HL-60 (cell line): ENCODE measurements at places on chromosomes 16 and 17.

- no peak for DNase-seq
These were observed 35.7 kb downstream of the PECAM1 start for GRCh38 chr17:64354824-64355535.

- DNase-seq: no peak
These were observed 263.0 kb upstream of the CCL2 start for GRCh38 chr17:33992113-33992512.

- DNase-seq: no peak
These were observed 3.7 kb downstream of the PDIA2 start for GRCh38 chr16:286491-287297.

DNA sequence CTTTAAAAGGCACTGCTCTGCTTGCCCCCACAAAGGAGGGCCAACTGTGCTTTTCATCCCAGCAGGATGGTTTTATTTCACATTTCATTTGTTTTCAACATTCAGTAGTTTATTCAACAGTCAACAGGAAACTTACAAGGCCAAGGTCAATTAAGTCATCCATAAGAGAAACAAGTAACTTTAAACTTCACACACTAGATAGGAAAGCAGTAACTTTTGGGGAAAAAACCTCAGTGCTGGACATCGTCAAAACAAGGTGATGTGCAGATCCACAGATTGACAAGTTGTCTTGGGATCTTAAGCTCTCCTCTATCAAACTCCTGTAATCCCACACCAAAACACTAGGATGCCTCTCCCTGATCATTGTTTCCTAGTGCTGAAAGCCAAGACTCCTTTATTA lies 18.5 kb downstream of the NFE2L1 start:
- DNase-seq: no peak

- no peak for DNase-seq
These were observed 10.3 kb downstream of the RETREG3 start for GRCh38 chr17:42598905-42599304.
